ENCODE measurements at places on chromosomes 7 and 10.

- no peaks in the 10 kb centered on the region for H3K4me1 ChIP-seq
- H3K36me3 ChIP-seq = no peaks in the 10 kb centered on the region
- H3K27ac ChIP-seq = no peak overlapping the region
- H3K27me3 ChIP-seq = no peaks in the 10 kb centered on the region
Measured at GRCh38 chr7:90570373-90570959, 25.7 kb upstream of the CDK14 start.

GRCh38 chr10:59833810-59834209 is 72.5 kb downstream of the CCDC6 start:
- no peak overlapping the region for H3K4me3 ChIP-seq
- peaks cover 26% of the 10 kb centered on the region for H3K4me1 ChIP-seq
- H3K27ac ChIP-seq = no peak overlapping the region
- peaks cover 55% of the 10 kb centered on the region for H3K36me3 ChIP-seq
- no peaks in the 10 kb centered on the region for H3K27me3 ChIP-seq
- no peak for ATAC-seq

GRCh38 chr7:92043098-92043497 is 91.2 kb downstream of the CYP51A1 start:
- peaks cover 82% of the 10 kb centered on the region for H3K36me3 ChIP-seq
- ATAC-seq = no peak
- H3K4me3 ChIP-seq = no peak overlapping the region

- no peak for ATAC-seq
- no peak overlapping the region for H3K27ac ChIP-seq
- H3K4me3 ChIP-seq = no peak overlapping the region
- H3K4me1 ChIP-seq = no peaks in the 10 kb centered on the region
Measured at GRCh38 chr10:94645285-94645684, 38.2 kb upstream of the CYP2C18 start.
